Activated CD4-positive, alpha-beta T cell treated with anti-CD3 and anti-CD28 coated beads, Interleukin-2, amount 10 ng/mL, durations not matched to agents 7 days and 5 days (primary cell): ENCODE measurements at places on chromosomes 1 and 21. TPM values are rescaled to one million over a fixed set of nuclear protein-coding genes. Genes with fewer than 3 reads are reported as not detected.
A peak's percentile ranks its signal among the peaks of the same experiment; 100 is the strongest.

DNA sequence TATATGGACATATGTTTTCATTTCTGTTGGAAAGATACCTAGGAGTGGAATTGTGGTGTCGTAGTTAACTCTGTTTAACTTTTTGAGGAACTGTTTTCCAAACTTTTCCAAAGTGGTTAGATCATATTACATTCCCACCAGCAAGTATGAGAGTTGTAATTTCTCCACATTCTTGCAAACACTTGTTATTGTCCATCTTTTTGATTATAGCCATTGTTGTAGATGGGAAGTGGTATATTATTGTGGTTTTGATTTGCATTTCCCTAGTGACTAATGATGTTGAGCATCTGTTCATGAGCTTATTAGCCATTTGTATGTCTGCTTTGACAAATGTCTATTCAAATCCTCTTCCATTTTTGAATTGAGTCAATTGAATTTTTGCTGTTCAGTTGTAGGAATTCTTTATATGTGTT is 19.8 kb downstream of the CAMTA1 start:
- DNase-seq: no peak

The KLHDC7A gene
- not detected for total RNA-seq

- peak; percentile 14 for DNase-seq
These were observed 423 bp downstream of the URB1 start for GRCh38 chr21:32392299-32392879.

GRCh38 chr1:42817976-42818375 is 779 bp upstream of the SVBP start:
- no peak for DNase-seq

DNA sequence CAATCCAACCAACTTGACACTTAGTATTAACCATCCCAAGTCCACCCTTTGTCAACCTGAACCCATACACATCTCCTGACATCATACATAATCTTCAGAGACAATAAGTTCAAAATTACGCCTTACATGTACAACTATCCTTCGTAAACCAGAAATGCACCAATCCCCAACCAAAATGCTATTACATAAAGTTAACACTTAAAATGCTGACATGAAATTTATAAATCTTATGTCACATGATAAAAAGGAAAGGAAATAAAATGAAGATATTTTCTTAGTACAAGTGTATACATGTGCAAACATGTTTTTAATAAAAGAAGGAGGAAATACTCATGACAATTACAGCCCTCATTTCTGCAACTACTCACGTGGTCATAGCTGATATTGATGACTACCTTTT is 95.0 kb downstream of the FCRL5 start:
- no peak for DNase-seq

- no peak for DNase-seq
These were observed 141.1 kb upstream of the ETV3 start for GRCh38 chr1:157279138-157279801.

- DNase-seq: no peak
These were observed 100.6 kb downstream of the NR5A2 start for GRCh38 chr1:200128081-200128480.

- peak; percentile 64 for DNase-seq
These were observed 53.1 kb upstream of the LBR start for GRCh38 chr1:225480825-225481434.

GRCh38 chr1:33131191-33131590 is 50.2 kb downstream of the AZIN2 start:
- no peak for DNase-seq

- no peak for DNase-seq
These were observed 33.1 kb upstream of the DMBX1 start for GRCh38 chr1:46456411-46456963.

The KCNJ9 gene
- total RNA-seq: not detected

- no peak for DNase-seq
These were observed 4.0 kb upstream of the S100A3 start for GRCh38 chr1:153553096-153553495.

The CA6 gene
- 0.31 TPM for total RNA-seq

DNA sequence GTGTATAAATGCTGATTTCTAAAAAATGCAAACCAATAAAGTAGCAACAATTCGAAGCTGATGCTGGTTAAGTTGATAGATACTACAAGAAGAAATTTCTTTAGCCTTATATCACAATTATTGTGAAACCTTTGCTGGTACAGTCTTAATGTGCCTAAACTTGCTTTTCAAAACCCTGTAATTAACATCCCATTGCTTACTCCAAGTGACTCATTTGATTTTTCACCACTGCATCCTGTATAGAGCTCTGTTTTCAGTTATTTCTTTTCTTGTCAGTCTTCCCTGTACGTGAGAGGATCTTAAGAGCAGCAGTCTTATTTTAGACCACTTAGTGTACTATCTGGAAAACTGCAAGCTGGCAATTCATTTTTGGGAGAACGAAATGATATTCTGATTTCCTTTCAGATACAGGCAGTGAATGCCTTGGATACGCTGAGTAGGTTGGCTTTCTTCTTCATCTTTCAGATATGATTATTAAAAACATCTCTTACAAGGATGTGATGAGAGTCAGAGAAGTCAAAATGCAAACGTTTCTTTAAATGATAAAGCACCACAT is 210.3 kb downstream of the KCTD3 start:
- no peak for DNase-seq

The ANKRD45 gene
- total RNA-seq: not detected

- DNase-seq: no peak
These were observed 41.1 kb upstream of the RPL11 start for GRCh38 chr1:23650344-23650990.

DNA sequence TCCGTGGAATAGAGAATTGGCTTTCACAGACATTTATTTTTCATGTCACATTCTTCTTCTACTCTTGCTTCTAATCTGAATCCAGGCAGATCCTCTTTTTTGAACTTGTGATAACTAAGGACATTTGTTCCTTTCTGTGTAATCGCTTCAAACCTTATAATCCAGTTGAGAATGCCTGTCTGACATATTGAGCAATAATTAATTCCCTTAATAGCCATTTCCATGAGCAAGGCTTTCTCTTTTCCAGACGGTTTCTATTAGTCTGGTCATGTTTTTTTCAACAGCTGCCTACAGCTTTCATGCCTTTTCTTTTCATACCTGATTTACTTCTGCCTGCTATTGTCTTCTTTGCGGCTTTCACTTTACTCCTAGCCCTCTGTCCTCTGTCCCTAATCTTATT is 163.4 kb downstream of the CYYR1 start:
- DNase-seq: no peak

- DNase-seq: no peak
These were observed 35.1 kb downstream of the GPA33 start for GRCh38 chr1:167054946-167055630.

DNA sequence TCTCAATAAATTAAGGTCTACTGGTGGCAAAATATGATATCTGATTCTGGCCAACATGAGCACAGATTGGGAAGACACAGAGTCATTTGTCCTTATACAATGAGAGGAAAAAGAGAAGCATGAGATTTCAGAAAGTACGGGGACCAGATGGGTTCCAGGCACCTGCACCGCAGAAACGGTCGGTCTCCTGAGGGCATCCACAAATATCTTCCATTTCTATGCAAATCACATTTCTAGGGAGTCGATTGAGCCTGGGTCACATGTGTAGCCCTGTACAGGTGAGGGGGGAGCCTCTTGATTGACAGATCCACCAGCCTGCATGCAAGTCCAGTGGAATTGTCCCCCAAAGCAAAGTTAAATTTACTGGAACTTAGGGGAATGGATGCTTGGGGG is 415.6 kb downstream of the NPHP4 start:
- no peak for DNase-seq

DNA sequence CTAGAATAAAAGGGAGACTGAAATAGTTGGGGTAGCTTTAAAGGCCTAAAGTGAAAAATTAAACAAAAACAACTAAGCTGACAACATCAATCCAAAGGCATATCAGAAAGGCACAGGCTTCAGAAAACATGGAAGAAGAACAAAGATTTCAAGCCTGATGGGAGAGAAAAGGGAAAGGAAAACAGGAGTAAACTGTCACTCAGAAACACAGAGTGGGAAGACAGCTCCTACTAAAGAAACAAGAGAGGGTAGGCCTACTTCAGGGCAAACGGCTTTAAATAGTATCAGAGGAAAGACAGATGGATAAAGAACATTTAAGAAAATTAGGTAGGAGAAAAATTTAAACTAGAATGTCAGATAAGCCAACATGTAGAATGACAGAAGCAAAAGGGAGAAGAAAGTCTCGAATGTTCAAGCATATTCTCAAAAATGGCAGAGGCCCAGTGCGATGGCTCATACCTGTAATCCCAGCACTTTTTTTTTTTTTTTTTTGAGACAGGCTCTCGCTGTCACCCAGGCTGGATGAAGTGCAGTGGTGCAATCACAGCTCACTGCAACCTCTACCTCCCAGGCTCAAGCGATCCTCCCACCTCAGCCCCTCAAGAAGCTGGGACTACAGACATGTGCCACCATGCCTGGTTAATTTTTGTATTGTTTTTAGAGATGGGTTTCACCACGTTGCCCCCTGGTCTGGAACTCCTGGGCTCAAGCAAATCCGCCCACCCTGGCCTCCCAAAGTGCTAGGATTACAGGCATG is 7.6 kb downstream of the EGLN1 start:
- DNase-seq: no peak

GRCh38 chr1:36871146-36871971 is 163.0 kb downstream of the GRIK3 start:
- no peak for DNase-seq

DNA sequence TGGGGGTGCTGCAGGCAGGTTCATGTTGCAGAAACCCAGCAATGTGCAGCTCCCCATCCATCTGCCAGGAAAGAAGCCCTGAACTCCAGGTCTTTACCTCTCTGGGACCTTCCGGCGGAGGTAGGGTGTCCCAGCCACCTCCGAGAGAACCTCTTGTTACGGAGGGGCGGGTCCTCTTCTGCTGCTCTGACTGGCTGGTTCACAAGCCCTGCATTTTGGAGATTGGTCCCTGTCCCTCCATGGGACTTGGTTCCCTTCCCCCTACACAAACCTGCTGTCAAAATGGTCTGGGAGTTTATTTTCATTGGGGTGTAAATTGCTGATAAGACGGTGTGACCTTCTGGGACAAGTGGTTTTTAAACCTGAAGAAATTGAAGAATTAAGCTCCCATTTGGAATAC is 8.0 kb upstream of the CELSR2 start:
- DNase-seq: no peak

- DNase-seq: no peak
These were observed 32.8 kb upstream of the PTPRC start for GRCh38 chr1:198606020-198606438.

The CD34 gene
- total RNA-seq: not detected

DNA sequence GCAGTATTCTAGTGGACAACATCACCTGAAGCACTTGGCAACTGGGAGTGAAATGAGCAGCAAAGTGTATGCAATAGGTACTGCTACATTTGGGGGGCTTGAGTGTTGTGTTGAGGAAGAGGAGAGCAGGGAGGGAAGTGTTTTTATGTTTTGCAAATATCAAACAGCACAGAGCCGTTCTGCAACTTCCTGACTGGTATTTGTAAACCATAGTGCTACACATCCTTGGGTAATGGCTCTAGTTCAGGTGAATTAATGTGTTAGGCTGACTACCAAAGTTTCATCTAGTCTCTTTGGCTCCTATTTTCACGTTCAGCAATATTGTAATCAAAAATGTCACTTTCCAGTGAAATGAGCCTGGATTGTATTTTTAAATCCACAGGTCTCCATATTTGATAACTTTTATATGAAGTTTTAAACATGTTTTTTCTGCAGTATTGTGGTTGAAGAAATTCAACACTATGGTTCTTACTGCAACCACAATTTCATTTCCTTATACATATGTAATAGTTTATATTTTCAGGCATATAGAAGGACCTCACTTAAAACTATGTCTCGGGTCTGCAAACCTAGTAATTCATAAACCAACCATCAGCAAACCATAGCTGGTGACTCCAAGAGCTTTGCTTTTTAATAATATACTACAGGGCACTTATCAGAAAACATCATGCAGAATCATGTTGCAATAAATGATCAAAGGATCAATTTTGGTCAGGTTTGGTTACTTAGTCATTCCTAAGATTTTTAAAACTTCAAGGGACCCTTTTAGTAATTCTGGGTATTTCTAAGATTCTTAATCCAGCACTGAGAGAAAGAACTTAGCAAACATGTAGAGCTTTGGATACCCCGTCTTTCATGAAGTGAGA is 18.8 kb downstream of the ZBTB37 start:
- DNase-seq: no peak

The HAPLN2 gene
- not detected for total RNA-seq

- no peak for DNase-seq
These were observed 61.0 kb downstream of the MATN1 start for GRCh38 chr1:30662291-30662840.

DNA sequence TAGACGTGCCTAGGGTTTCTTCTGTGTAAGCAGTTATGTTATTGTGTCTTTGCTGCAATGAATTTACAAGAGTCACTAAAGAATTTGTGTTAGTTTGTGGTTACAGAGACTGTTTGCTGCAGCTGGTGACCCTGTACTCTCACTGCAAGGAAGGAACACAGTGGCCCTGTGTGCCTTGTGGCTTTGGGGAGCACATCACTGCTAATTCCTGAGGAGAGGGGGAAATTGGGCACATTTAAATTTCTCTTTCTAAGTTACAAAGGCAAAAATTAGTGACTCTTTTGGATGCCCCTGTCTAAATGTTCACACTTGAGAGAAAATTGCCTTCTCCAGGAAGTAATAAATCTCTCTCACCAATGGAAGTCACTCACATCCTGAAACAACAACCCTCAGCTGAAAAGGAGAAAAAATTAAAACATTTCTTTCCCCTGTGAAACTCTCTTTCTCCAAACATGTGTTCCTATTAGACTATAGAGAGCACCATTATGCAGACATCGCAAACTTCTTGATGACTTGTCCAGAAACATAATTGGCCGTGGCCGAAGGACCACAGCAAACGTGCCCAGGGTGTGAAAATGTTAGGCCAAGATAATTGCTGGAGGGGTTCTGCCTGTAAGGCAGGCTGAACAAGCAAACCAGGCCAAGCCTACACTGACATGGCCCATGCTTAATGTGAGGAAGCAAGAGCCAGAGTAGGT is 32.3 kb upstream of the SPAG17 start:
- DNase-seq: no peak

GRCh38 chr21:45550522-45551210 is 8.4 kb upstream of the SLC19A1 start:
- DNase-seq: peak; percentile 53

GRCh38 chr1:240212556-240212955 is 120.9 kb downstream of the FMN2 start:
- DNase-seq: no peak

GRCh38 chr1:110888641-110889040 is 15.7 kb downstream of the CD53 start:
- DNase-seq: no peak

DNA sequence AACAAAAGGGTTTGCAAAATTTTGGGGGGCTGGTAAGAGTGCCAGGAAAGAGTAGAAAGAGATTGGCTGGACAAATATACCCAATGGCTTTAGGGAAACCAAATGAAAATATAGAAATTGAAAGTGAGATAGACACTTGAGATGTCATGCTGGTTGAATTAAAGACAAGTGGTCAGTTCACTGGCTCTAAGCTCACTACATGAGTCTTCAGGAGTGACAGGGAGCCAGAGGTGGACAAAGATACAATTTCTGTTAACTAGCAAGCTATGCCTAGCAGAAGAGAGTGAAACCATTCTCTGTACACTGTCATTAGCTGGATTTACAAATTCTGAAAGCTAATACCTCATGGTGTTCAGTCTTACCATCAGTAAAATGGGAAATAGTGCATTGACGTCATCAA is 82.5 kb downstream of the TBX15 start:
- DNase-seq: no peak

The OR2L5 gene
- not detected for total RNA-seq

The CD1E gene
- total RNA-seq: not detected
